ENCODE measurements at places on chromosomes 4 and X. TPM values are rescaled to one million over a fixed set of nuclear protein-coding genes. Genes with fewer than 3 reads are reported as not detected.

DNA sequence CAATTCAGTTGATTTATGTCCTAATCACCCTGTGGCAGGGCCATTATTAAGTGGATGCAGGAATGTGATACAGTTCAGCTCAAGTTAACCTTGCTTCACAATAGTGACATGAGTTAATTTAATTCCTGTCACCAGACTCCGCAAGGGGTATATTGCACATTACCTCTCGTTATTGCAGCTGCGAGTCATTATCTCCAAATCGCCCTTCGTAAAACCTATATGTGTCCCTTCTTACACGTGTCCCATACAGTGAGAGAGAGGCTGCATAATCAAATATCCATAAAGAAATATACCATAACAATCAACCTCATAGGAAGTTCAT, 369.9 kb upstream of the ANXA10 start:
- DNase-seq: no peak

Gene ADH1A
- total RNA-seq: 5.4 TPM

DNA sequence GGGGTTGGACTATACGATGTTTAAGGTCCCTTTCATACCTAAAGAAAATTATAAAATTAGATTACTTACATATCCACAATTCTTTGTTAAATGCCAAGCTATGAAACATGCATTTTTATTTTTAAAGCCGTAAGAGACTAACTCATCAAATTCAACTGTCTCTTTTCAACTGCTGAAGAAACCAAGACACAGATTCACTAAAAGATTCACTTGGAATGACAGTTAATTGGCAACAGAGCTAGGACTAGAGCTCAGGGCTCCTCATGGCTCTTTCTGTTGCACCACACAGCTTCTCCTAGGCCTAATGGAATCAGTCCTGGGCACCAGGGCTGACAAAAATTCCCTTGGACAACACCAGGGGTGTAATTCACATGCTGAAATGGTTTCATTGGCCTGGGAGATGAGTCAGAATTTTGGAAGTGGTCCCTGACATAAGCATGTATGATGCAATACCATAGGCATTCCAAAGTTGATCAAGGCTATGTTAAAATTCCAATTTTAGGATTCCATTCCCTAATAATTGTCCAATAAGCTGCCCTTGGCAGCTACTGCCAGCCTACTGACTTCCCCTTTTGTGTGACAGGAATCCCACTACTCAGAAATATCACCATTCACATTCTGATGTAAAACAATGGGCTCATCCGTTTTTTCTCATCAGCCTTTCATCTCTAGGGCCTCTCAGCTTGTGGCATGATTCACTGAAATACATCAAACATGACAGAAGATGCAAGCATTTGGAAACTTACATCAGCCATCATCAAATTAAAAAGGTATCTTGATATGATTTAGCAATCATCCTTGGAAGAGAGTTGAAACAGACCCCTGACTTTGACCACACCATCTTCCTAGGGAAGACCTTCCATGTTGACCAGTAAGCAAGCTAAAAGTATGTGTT, 54.2 kb downstream of the PLAC1 start:
- no peak for DNase-seq

DNA sequence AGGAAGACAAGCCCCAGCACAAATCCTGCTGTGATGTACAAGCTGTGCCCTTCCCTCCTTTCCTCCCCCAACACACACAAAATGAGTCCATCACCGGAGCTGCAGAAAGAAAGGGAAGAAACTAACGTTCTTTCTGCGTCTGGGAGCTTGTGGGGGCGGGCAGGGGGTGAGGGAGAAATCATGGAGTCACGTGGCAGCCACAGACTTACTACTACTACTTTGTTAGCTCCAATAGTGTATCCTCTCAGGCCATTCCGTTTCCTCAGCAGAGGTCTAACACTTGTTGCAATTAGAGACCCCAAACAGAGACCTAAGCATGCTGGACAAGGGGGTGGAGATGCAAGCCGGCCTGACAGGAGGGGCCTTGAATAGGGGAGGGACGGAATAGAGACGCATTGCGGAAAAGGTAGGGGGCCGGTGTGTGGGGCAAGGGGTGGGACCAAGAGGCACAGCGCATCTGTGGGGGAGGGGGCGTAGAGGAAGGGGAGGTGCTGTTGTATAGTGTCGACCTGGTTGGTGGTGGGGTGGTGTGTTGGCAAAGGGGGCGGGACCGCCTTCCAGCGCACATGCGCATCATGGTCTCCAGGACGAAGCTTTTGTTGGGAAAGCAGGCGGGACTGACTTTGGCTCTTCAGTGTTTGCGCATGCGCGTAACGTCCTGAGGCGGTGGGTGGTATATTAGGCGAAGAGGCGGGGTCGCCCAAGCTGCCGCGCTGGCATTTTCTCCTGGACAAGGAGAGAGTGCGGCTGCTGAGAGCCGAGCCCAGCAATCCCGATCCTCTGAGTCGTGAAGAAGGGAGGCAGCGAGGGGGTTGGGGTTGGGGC, at the start of gene MAGED1:
MAGED1 (plus strand) TSS at position 703 of the 825 bp plus-strand sequence. CDS start 682 bp downstream, outside the sequence.
- DNase-seq: peak; percentile 89

Gene ELOVL6
- total RNA-seq: 43.1 TPM

DNA sequence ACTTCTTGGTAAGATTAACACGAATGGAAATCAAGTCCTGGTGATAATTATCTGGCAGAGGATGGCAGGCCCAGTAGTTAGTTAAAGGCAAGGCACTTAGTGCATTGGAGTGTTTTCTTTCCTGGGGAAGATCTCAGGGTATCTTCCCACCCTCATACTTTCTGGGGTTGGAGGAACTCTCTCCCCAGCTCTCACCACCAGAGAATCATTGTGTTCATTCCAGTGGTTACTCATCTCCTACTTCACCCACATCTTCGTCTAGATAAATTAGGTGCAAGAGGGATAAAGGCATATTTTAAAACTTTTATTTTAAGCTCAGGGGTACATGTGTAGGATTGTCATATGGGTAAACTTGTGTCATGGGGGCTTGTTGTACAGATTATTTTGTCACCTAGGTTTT, 67.5 kb upstream of the SH3RF1 start:
- DNase-seq: no peak
